ENCODE measurements at places on chromosomes 5 and 9. TPM values are rescaled to one million over a fixed set of nuclear protein-coding genes. Genes with fewer than 3 reads are reported as not detected.

The NR5A1 gene
- not detected for total RNA-seq

The ARHGEF28 gene
- total RNA-seq, result 45.3 TPM

The CDC20B gene
- total RNA-seq, result not detected

The RMRP gene
- total RNA-seq, result 14,337 TPM

The ELAVL2 gene
- total RNA-seq, result 1.1 TPM

The CNTNAP3 gene
- total RNA-seq, result 30.4 TPM

The FAM221B gene
- total RNA-seq, result not detected

The AJM1 gene
- total RNA-seq, result 4.5 TPM

The GZMA gene
- total RNA-seq, result not detected

The KIF12 gene
- total RNA-seq, result 0.47 TPM

The PCDHB8 gene
- total RNA-seq, result 1.1 TPM

The LRRC8A gene
- 39.5 TPM for total RNA-seq

The TSSK1B gene
- 0.42 TPM for total RNA-seq
